Right atrium auricular region (tissue), 2 donors: ENCODE measurements at places on chromosomes 3 and 15. TPM values are rescaled to one million over a fixed set of nuclear protein-coding genes. Genes with fewer than 3 reads are reported as not detected.

DNA sequence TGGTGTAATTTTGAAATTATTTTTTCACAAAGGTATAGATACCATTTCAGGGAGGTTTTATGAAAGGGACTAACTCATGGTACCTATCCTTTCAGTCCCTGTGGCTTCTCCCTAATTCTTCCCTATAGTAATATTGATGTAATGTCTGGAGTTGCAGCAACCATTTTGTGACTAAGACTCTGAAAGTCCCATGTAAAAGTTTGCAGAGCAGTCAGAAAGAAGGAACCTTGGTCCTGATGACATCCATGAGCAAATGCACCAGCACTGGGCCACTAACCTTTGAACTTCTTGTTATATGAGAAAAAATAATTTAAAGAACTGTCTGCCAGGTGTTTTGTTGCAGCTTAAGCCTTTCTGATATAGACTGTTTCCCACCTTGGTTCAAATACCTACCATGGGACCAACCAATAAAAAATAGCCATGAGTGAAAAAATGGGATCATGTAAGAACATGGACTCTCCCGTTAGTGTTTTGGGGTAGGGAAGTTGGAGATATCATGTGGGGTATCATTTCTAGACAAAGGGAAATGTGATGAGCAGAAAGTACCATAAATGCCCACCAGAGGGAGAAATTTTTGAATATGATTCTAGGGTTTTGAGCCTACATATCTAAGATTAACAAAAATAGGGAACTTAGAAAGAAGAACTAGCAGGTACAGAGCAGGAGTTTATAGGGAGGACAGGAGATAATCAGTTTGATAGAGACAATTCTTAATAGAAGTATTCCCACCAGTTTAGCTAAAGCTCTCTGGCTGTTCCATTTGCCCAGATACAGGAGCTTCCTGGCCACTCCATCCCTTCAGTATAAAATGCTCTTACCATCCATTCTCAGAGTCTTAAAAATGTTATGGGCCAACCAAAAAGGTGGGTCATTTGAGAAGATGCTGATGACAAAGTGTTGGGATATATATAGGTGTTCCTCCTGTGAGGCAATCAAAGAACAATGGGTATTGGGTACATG is 3.4 kb upstream of the CPOX start:
- H3K27me3 ChIP-seq = no peaks in the 10 kb centered on the region
- H3K4me1 ChIP-seq = no peaks in the 10 kb centered on the region
- no peak overlapping the region for H3K4me3 ChIP-seq

The KLHL18 gene
- total RNA-seq = 18.8 TPM

The TTLL13 gene
- total RNA-seq = not detected

The GOLGA6L22 gene
- total RNA-seq = not detected
